Tibial artery (tissue), 4 donors: ENCODE measurements at places on chromosomes 2 and 18.

DNA sequence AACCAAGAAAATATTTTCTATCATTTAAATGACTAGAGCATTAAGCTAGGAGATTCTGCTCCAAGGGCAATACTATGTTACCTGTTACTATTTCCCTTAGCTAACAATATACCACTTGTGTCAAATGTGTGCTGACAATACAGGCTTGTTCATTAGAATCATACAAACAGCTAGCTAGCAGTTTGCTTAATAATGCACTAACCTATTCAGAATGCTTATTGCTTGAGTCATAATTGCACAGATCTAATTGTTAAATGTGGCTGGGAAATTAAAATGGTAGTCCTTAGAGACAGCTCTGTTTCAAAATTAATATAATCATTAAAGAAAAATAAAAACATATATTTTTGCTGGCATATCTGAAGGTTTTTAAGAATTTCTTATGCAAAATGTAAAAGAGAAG lies 344.2 kb downstream of the ERBB4 start:
- no peaks in the 10 kb centered on the region for H3K27me3 ChIP-seq
- H3K36me3 ChIP-seq = no peaks in the 10 kb centered on the region
- DNase-seq = no peak
- no peaks in the 10 kb centered on the region for H3K4me1 ChIP-seq
- H3K4me3 ChIP-seq = no peak overlapping the region

GRCh38 chr2:3323360-3324035 lies 54.1 kb downstream of the EIPR1 start:
- H3K4me1 ChIP-seq = no peaks in the 10 kb centered on the region
- no peak for DNase-seq
- peaks cover 12% of the 10 kb centered on the region for H3K36me3 ChIP-seq
- no peak overlapping the region for H3K27ac ChIP-seq
- H3K4me3 ChIP-seq = no peak overlapping the region

- peaks cover 66% of the 10 kb centered on the region for H3K4me1 ChIP-seq
- no peak overlapping the region for H3K4me3 ChIP-seq
- peak overlapping the region; percentile 41 for H3K27ac ChIP-seq
- DNase-seq = peak; percentile 92
- H3K27me3 ChIP-seq = no peaks in the 10 kb centered on the region
Observed at GRCh38 chr2:47024046-47024445, 108.4 kb upstream of the MCFD2 start.

DNA sequence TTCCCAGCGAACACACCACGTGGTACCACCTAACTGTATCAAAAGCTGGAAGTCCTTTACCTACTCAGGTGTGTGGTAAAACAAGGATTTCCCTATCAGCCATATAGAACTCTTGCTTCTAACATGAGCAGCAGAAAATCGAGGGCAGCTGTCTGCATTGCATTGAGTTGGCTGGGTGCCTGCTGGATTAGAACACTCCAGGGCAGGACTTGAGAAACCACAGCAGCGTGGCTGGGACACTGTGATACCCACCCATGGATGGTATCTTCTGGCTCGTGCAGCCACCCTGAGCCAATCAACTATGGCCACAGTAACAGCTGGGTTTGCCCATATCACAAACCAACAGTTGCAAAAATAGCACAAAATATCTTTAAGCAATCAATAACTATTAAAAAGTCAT lies 188.3 kb downstream of the FBXO15 start:
- H3K4me3 ChIP-seq = no peak overlapping the region
- no peaks in the 10 kb centered on the region for H3K4me1 ChIP-seq
- H3K27me3 ChIP-seq = no peaks in the 10 kb centered on the region
- no peak overlapping the region for H3K27ac ChIP-seq
- no peak for DNase-seq

- H3K36me3 ChIP-seq = no peaks in the 10 kb centered on the region
- no peak overlapping the region for H3K27ac ChIP-seq
- no peak for DNase-seq
Observed at GRCh38 chr2:188573453-188573852, 281.8 kb downstream of the GULP1 start.
